ENCODE measurements at places on chromosomes 7 and 10.

GRCh38 chr7:2214636-2215035 is 18.1 kb downstream of the MAD1L1 start:
- DNase-seq: no peak

DNA sequence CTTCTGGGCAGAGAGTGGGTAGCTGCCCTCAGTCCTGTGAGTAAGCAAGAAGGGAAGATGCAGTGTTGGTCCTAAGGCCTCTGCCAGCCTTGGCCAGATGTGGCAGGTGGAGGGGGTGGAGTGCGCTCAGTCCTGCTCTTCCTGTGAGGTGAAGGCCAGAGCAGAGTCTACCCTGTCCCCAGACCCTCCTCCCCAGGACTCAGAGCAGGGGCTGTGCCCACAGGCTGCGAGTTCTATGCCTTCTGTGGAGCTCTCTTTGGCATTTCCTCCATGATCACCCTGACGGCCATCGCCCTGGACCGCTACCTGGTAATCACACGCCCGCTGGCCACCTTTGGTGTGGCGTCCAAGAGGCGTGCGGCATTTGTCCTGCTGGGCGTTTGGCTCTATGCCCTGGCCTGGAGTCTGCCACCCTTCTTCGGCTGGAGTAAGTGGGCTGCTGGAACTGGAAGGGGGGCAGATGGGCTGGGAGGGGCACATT is 4.0 kb downstream of the OPN4 start:
- no peak for DNase-seq

DNA sequence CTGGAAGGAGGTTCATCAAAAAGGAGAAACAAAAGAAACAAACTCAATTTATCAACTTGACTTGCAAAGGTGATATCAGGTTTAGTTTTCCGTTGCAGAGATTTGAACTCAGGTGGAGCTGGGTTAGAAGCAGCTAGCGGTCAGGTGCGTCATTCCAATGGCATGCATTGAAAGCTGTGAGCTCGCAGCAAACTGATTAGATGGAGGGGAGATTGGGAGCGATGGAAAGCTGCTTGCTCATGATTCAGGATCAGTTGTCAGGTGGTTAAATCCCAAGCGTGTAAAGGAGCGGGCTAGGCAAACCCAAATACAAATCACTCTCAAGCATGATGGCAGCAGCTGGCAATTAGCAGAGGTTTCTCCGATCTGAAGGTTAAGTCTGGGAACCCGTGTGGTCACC is 49.3 kb upstream of the AFAP1L2 start:
- no peak for DNase-seq

GRCh38 chr7:155119801-155120382 is 49.8 kb downstream of the HTR5A start:
- peak; percentile 4 for DNase-seq
